ENCODE measurements at places on chromosomes 4 and X. TPM values are rescaled to one million over a fixed set of nuclear protein-coding genes. Genes with fewer than 3 reads are reported as not detected.

- peaks cover 62% of the 10 kb centered on the region for H3K4me1 ChIP-seq
- peak overlapping the region; percentile 87 for H3K4me3 ChIP-seq
- no peaks in the 10 kb centered on the region for H3K27me3 ChIP-seq
- H3K36me3 ChIP-seq = peaks cover 9% of the 10 kb centered on the region
- H3K27ac ChIP-seq = peak overlapping the region; percentile 79
These were observed 869 bp upstream of the ADD1 start for GRCh38 chr4:2842687-2843262.

DNA sequence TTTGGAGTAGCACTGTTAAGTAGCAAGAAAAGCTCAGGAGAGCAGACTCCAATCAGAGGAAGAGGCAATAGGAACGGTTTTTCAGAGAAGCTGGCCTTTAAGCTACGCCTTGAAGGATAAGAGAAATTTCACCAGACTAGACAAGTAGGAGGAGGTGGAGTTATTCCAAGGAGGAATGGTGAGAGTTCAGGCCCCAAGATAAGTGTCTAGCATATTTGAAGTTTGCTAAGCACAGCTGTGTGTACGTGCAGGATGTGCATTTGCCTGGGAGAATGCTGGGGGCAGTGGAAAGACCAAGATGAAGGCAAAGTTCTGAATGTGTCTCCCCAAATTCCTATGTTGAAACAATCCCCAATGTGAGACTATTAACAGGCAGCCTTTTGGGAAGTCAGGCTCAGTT is 91.6 kb downstream of the SOWAHB start:
- no peak for DNase-seq
- no peaks in the 10 kb centered on the region for H3K36me3 ChIP-seq
- H3K27me3 ChIP-seq = peaks cover 4% of the 10 kb centered on the region

GRCh38 chr4:86965019-86965976 is 30.5 kb downstream of the AFF1 start:
- H3K36me3 ChIP-seq = no peaks in the 10 kb centered on the region
- no peak overlapping the region for H3K4me3 ChIP-seq
- H3K4me1 ChIP-seq = peaks cover 25% of the 10 kb centered on the region
- H3K27me3 ChIP-seq = no peaks in the 10 kb centered on the region
- no peak for DNase-seq
- H3K27ac ChIP-seq = no peak overlapping the region

GRCh38 chr4:173436771-173437265 is 37.9 kb upstream of the SCRG1 start:
- H3K4me1 ChIP-seq = no peaks in the 10 kb centered on the region
- H3K27ac ChIP-seq = no peak overlapping the region
- no peaks in the 10 kb centered on the region for H3K27me3 ChIP-seq

GRCh38 chr4:183855323-183856190 is 49.5 kb upstream of the STOX2 start:
- no peaks in the 10 kb centered on the region for H3K4me1 ChIP-seq
- no peaks in the 10 kb centered on the region for H3K36me3 ChIP-seq
- H3K27me3 ChIP-seq = peaks cover 7% of the 10 kb centered on the region
- no peak for DNase-seq

DNA sequence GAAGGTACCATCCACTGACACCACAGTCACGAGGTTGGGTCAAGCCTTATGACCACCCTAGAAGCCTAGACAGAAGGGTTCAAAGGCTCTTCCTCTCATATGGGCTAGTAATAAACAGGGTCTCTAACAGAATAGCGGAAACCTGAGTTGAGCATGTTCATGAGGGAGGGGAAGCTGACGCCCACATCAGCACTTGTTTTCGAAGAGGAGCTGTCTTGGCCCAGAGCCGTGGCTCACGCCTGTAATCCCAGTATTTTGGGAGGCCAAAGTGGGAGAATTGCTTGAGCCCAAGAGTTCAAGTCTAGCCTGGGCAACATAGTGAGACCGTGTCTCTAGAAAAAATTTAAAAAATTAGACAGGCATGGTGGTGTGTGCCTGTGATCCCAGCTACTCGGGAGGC is 21.5 kb upstream of the TMSB4X start:
- no peaks in the 10 kb centered on the region for H3K36me3 ChIP-seq
- H3K4me3 ChIP-seq = no peak overlapping the region
- H3K4me1 ChIP-seq = peaks cover 87% of the 10 kb centered on the region
- no peak for DNase-seq

DNA sequence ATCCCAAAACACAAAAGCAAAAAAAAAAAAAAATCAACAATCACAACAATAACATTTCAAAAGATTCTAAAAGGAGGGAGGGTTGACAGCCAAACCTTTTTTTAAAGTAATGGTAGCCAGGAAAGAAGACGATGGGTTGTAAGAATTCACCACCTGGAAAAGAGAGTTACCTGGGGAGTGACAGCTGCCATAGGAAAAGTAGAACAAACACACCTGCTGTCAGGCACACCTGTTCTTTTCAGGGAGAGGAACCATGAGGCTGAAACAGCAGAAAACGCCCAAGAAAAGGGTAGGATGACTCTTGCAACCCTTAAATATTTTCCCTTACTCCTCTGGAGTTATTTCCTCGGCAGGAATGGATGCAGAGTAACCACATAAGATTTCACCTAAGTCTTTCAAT is 388.4 kb upstream of the TEX13C start:
- no peak overlapping the region for H3K4me3 ChIP-seq
- no peaks in the 10 kb centered on the region for H3K36me3 ChIP-seq
- H3K27me3 ChIP-seq = no peaks in the 10 kb centered on the region
- no peak for DNase-seq

GRCh38 chr4:81195475-81195874 is 19.5 kb downstream of the PRKG2 start:
- DNase-seq = no peak
- H3K27me3 ChIP-seq = peaks cover 4% of the 10 kb centered on the region
- H3K36me3 ChIP-seq = no peaks in the 10 kb centered on the region
- no peak overlapping the region for H3K27ac ChIP-seq
- H3K4me1 ChIP-seq = no peaks in the 10 kb centered on the region
- H3K4me3 ChIP-seq = no peak overlapping the region

DNA sequence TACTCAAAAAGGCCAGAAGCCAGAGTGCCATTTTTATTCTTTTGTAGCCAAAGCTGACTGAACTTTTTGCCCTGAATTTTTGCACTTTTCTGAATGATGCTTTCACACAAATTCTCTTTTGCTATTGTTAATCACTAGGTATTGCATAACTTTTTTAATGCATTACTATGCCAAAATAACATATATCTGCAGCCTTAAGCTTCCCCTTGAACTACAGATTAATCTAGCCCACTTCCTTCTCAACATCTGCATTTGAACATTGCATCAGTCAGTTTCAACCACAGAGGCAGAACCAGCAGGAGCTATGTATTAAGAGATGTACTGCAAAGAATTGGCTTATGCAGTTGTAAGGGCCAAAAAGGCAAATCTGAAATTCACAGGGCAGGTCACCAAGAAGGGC is 197.6 kb upstream of the GYPA start:
- no peak for DNase-seq
- no peaks in the 10 kb centered on the region for H3K36me3 ChIP-seq
- H3K4me3 ChIP-seq = no peak overlapping the region

GRCh38 chr4:161356351-161356750 is 807.4 kb downstream of the FSTL5 start:
- H3K36me3 ChIP-seq = no peaks in the 10 kb centered on the region
- H3K27me3 ChIP-seq = no peaks in the 10 kb centered on the region
- H3K27ac ChIP-seq = no peak overlapping the region
- no peaks in the 10 kb centered on the region for H3K4me1 ChIP-seq
- H3K4me3 ChIP-seq = no peak overlapping the region
- DNase-seq = no peak

DNA sequence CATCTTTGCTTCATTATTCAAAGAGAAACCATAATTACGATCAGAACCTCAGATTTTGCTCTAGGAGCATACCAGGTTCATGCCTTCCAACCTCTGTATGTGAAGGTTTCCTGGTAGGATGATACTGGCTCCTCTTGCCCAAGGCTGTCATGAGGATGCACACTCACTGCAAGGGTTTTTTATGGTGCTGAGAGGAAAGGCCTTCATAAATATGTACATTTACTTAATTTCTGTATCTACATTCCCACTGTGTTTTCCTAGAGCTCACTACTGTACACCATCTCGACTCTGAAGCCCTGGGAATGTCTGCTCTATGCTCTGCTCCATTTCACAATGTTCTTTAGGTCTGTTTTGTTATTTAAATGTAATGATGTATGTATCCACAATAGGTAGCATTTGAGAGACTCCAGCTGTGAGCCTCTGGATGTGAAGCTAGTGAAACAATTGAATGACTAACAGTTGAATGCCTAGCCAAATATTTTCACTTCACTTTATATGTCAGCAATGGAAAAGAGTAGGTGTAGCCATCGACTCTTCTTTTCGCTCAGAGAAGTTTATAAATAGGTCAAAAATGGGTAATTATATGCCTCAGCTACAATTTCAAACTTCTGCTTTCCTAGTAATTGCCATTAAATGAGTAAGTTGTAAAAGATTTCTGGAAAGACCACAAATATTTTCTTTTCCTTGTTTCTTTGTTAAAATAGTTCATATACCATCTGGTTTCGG is 228.0 kb downstream of the PALLD start:
- peaks cover 16% of the 10 kb centered on the region for H3K4me1 ChIP-seq
- H3K27me3 ChIP-seq = peaks cover 12% of the 10 kb centered on the region
- H3K27ac ChIP-seq = no peak overlapping the region
- no peaks in the 10 kb centered on the region for H3K36me3 ChIP-seq
- no peak for DNase-seq

DNA sequence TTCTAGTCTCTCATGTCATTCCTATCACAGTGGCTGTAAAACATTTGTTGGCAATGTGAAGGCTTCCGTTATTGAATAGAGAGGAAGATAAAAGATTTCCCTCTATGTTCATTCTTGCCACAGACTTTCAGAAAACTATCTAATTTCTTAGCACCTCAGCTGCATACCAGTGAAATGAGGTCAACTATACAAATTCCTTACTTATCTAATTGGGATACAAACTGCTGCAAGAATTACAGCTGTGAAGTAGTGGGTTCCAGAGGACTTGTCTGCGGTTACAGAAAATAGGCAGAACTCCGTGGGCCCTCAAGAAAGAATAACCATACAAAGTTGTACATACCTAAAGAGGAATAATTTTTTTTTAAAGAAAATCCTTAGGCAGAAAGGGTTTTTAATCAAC is 175.8 kb downstream of the PPP1R2C start:
- H3K27me3 ChIP-seq = no peaks in the 10 kb centered on the region
- H3K36me3 ChIP-seq = no peaks in the 10 kb centered on the region
- no peak overlapping the region for H3K27ac ChIP-seq
- no peak for DNase-seq
- no peaks in the 10 kb centered on the region for H3K4me1 ChIP-seq

GRCh38 chrX:39469126-39469525 is 628.6 kb downstream of the BCOR start:
- no peaks in the 10 kb centered on the region for H3K36me3 ChIP-seq
- no peak overlapping the region for H3K4me3 ChIP-seq

DNA sequence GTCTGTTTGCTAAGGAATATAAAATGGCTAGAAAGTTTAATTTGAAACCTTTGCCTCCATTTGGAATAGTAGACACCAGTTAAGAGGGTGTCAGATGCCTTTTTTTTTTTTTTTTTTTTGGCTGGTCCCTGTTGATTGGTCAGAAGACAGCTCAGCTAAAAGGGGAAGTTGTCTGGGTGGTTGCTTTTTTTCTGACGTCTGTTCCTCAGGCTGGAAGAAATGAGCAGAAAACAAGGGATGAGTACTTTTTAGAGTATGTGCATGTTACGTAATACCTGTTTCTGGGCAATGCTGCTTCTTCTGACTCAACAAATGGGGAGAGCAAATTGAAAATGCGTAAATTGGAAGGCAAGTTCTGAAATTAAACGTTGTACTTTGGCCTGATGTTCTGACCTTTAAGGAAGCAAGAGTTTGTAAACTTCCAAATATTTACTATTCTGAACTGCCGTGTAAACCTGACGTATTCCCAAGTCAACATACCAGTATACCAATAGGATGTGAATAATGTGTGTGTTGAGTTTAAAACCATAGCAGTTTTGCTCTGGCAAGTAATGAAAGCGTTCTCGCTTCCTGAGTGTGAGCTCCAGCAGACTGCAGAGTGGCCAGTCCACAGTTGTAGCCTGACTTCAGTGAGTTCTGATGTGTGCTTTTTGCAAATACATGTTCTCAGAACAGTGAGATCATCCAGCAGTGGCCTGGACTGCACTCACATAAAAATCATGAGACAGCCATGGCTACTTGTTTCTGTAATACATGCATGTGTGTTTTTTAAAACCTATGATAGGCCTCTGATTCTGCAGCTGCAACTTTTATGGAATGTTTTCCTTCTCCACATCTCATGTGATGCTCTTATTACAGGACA is 1.7 kb downstream of the SAT1 start:
- peaks cover 34% of the 10 kb centered on the region for H3K36me3 ChIP-seq
- H3K27me3 ChIP-seq = no peaks in the 10 kb centered on the region
- peaks cover 43% of the 10 kb centered on the region for H3K4me1 ChIP-seq
- no peak for DNase-seq
- H3K4me3 ChIP-seq = peak overlapping the region; percentile 94

DNA sequence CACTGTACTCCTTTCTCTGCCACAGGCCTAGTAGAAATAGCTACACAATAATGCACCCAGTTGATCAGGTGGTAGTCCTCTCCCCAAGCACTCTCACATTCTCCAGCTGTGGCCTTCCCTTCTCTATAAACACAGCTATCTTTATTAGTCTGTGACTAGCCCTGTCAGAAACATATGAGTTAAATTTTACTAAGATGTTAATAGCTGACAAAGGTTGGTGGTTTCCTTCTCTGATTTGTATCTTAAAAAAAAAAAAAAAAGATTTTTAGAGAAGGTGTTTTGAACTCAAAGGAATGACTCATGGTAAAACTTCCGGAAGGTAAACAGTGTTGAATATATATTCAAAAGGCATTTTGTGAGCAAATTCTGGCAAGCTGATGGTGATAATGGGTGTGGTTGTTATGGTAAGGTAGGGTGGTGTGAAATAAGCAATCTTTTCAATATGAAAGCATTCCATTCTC is 327.4 kb downstream of the PPP3CA start:
- no peak for DNase-seq
- H3K27ac ChIP-seq = peak overlapping the region; percentile 71
- H3K36me3 ChIP-seq = peaks cover 21% of the 10 kb centered on the region
- no peaks in the 10 kb centered on the region for H3K27me3 ChIP-seq
- peaks cover 40% of the 10 kb centered on the region for H3K4me1 ChIP-seq

DNA sequence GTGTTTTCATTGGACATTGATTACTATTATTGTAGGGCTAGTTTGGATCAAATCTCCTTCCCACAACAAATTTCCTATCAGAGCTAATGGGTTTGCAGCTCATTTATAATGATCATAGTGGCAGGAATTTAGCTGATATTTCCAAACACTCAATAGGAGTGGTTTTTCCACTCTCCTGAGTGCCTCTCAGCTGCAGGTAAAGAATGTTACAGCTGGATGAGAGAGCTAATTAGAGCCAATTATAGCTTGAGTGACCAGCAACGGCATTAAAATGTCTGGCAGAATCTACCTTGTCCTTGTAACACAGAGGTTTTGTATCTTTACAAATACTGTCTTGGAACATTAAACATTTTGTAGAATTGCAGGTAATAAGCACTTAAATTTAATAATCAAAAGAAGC is 602.8 kb upstream of the EPHA5 start:
- no peaks in the 10 kb centered on the region for H3K27me3 ChIP-seq
- no peak for DNase-seq
- H3K4me1 ChIP-seq = no peaks in the 10 kb centered on the region
- no peak overlapping the region for H3K27ac ChIP-seq

Gene ARHGEF9
- total RNA-seq = 25.1 TPM

Gene ETDA
- total RNA-seq = not detected

Gene FAM133A
- not detected for total RNA-seq

Gene ATP2B3
- not detected for total RNA-seq

Gene TMSB15C
- 2.3 TPM for total RNA-seq

Gene NLGN4X
- 0.35 TPM for total RNA-seq

Gene USP17L13
- total RNA-seq = not detected

Gene USP17L18
- not detected for total RNA-seq
